Uterus (tissue), 4 donors: ENCODE measurements at places on chromosomes 6 and 20.

GRCh38 chr20:57278457-57278856 is 12.0 kb upstream of the BMP7 start:
- DNase-seq = no peak

- DNase-seq = no peak
Observed at GRCh38 chr6:157879873-157880254, 56.8 kb downstream of the SNX9 start.

DNA sequence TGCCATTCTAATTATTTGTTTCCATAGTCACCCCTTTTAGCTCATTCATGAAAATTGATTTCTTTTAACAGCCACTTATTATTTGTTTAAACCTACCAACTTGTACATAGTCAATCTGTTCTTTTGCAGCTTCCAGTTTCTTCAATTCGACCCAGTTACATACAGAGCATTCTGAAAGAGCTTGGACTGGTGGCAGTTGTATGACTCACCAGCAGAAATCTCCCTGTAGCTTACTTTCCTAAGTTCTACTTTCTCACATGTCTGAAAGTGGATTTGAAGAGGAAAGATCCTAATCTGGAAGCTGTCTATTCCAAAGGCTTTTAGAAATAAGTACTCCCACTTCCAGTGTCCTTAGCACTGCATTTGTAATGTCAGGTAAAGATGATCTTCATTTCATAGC is 447.9 kb downstream of the HTR1B start:
- no peak for DNase-seq

GRCh38 chr6:145244349-145245100 is 490.8 kb downstream of the EPM2A start:
- no peak for DNase-seq

DNA sequence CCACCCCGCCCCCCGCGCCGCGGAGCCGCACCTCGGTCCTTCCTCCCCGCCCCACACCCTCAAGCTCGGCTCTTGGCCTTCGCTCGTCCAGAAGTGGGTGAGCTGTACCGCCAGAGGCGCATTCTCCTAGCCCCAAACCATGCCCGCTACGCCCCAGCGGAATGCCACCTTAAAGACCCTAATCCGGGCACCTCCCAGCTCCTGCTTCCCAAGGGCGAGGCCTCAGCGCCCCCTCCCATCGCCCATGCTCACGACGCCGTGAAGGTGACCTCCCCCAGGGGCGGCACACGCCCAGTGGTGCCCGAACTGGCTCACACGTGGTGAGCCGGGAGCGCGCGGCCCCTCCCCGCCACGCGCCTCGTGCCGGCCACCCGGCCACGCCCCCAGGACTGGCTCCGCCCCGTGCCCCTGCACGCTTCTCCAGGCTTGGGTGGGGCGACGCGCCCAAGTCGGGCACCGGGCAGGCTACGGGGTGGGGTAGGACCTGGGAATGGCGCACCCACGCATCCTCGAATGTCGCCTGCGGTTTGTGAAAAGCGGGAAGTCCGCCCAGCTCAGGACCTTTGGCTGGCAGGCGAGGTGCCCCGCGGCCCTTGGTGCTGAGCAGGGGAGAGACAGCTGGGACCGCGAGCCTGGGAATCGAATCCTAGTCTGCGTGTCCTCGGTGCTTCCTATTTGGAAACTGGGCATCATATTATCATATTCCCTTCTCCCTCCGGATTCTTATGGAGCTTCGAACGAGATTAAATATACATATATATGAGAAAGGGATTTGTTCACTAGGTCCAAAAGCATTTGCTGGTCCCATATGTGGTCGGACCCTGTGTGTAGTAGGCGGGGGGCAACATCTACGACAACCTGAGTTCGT is 941 bp upstream of the SOX12 start:
- peak; percentile 87 for DNase-seq

GRCh38 chr6:56806368-56806767 is 148.5 kb upstream of the BEND6 start:
- DNase-seq = no peak

- no peak for DNase-seq
Observed at GRCh38 chr6:164417537-164418261, 891.7 kb downstream of the C6orf118 start.

GRCh38 chr20:38883081-38883980 is 42.9 kb upstream of the FAM83D start:
- DNase-seq = no peak

- DNase-seq = no peak
Observed at GRCh38 chr6:21321531-21321930, 272.0 kb upstream of the SOX4 start.

DNA sequence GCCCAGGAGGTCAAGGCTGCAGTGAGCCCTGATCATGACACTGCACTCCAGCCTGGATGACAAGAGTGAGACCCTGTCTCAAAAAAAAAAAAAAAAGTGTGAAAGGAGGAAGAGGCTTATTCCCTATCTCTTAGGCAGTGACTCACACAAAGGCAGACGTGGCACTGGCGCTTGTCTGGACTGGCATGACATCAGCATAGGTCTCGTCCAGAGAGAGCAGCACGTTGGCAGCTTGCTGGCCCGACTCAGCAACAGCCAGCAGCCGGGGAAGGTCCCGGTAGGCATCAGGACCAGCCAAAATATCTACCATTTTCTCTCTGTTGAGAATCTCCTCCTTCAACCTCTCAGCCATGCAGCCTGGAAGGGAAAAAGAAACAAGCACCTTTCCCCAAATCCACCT is 14.1 kb downstream of the CDK5RAP1 start:
- no peak for DNase-seq

GRCh38 chr20:50762435-50763220 is 31.2 kb downstream of the PARD6B start:
- peak; percentile 53 for DNase-seq

GRCh38 chr6:25777856-25778649 is 23.5 kb downstream of the SLC17A4 start:
- DNase-seq = no peak

DNA sequence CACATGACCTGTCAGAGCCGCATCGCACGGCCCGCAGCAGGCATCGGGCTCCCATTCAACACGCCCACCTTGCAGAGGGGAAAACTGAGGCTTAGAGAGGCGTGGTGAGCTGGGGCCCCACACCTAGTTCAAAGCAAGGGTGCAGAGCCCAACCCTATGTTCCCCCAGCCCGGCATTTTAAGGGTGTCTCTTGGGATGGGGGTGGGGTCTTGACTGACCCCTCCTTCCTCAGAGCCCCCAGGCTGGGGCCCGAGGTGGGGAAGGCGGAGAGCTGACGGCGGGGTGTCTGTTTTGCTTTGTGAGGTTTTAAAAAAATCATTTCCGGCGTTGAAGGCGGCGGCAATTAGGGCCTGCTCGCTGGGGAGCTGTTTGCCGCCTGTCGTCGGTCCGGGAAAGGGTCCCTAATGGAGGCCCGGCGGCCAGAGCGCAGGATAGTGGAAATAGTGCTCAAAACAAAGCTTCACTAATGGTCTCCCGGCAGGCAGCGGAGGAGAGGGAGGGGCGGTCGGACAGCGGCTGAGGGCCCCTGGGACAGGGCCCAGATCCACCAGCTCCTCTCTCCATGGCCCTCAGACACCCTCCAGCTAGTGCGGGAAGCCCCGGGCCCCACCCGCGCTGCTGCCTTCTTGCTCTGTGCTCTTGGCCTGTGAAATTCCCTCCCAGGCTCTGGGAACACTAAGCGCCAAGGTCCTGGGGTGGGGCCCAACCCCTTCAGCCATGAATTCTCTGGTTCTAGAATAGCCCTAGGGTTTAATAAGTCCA is 11.9 kb downstream of the VSTM2L start:
- peak; percentile 47 for DNase-seq

GRCh38 chr6:16199804-16200203 is 38.6 kb upstream of the GMPR start:
- DNase-seq = no peak

- no peak for DNase-seq
Observed at GRCh38 chr6:43915208-43915869, 145.3 kb downstream of the VEGFA start.

DNA sequence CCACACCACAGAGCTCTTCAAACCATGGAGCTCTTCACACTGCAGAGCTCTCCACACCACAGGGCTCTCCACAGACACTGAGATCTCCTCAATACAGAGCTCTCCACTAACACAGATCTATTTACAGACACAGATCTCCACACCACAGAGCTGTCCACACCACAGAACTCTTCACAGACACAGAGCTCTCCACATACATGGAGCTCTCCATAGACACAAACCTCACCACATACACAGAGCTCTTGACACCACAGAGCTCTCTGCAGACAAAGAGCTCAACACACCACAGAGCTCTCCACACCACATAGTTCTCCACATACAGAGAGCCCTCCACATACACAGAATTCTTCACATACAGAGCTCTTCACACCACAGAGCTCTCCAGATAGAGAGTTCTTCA is 53.0 kb downstream of the ERMARD start:
- DNase-seq = no peak

DNA sequence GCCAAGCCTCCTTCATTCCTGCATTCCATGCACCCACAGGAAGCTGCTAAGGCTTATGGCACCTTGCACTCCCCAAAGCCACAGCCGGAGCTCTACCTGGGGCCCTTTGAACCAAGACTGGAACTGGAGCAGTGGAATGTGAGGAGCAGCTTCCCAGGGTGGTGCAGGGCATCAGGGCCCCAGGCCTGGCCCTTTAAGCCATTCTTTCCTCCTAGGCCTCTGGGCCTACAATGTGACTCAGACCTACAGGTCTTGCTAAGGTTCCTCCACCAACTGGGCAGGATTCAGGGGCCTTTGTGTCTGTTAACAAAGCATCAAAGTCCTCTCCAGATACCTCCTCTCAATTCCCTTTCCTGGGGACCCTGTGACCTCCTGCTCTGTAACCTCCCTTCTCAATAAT is 36.2 kb downstream of the SF3B5 start:
- no peak for DNase-seq

- no peak for DNase-seq
Observed at GRCh38 chr20:32285082-32285620, 7.7 kb downstream of the KIF3B start.

DNA sequence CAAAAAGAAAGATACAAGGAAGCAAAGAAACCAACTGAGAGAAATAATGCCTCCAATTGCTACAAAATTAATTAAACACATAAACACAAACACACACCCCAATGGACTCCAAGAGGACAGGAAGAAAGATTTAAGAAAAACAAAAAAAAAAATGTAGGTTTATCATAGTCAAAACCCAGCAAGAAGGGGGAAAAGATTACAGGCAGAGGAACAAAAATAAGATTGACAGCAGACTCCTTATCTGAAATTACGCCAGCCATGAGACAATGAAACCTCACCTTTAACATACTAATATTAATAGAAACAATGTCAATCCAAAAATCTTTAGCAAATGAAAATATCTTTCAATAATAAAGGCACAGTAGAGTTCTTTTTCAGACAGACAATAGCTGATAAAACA is 155.8 kb downstream of the RNGTT start:
- no peak for DNase-seq

DNA sequence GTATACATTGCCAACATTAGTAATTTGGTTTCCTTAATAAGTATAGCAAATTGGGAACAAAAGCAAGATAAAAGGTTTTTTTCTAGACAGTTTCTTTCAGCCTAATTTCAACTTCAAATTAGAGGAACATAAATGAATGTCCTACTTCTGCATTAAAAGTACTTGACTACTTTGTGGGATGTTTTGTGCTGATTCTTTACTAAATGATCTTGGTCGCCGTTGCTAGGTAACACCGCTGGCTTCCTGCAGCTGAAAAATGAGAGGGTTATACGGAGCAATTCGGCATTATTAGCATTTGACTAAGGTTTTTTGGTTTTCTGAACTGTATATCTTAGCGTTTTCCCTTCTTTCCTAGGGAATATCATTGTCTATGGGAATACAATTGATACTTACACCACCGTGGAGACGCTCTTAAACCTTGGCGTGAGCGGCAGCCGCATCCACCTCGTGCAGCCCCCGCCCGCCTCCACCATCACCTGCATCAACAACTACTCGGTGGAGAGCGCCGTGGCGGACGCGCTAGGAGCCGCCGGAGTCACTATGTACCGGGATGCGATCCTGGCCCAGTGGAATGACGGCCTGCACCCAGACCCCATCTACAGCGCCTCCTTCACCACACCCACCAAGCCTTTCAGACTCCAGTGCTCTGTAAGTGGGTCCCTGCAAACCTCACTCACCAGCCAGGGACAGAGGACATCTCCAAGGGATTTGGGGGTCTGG is 90.9 kb upstream of the INSM1 start:
- DNase-seq = no peak

DNA sequence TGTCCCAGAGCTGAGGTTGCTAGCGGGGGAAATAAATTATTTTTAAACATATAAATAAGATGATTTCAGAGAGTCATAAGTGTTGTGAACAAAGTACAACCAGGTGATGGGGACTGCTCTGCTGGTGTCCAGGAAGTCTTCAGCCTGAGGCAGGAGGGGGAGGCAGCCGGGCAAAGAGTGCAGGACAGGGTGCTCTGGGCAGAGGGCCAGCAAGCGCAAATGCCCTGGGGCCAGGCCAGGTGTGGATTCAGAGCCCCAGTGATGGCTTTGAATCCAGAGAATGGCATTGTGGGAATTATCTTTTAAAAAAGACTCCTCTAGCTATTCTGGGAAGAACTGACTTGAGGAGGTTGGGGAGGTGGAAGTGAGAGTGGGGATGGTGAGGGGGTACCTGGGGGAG is 1.6 kb downstream of the CLPSL1 start:
- DNase-seq = no peak

GRCh38 chr6:62150048-62150663 is 135.9 kb downstream of the KHDRBS2 start:
- no peak for DNase-seq

- DNase-seq = no peak
Observed at GRCh38 chr6:16316741-16317251, 78.4 kb downstream of the GMPR start.

DNA sequence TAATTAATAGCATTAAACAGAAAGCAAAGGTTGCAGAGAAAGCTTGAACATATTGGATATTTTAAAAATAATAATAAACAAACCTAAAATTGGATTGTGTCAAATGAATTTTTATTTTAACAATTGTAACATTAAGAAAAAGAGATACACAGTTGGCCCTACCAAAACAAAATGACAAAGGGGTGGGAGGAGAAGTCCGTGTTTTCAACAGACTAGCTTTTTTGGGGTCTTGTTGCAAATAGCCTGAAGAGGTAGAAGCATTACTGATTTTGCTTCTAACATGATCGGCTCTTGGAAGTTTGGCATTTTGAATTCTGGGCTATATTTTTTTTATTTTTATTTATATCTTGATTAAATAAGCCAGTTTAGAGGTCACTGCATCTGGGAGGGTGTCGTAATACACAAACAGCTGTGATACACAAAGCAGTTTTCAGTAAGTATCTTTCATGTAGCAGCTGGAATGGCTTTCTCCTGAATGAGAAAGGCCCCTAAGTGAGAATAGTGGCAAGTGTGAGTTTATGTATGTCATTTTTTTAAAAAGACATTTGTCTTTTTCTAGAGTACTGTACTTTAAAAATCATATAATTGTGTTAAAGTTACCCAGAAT is 85.5 kb upstream of the ZNF217 start:
- DNase-seq = no peak

GRCh38 chr6:139336488-139336887 is 38.0 kb downstream of the CITED2 start:
- no peak for DNase-seq

- no peak for DNase-seq
Observed at GRCh38 chr6:117504478-117505144, 22.1 kb downstream of the DCBLD1 start.
